ENCODE measurements at places on chromosomes 11 and 22. TPM values are rescaled to one million over a fixed set of nuclear protein-coding genes. Genes with fewer than 3 reads are reported as not detected.

The HOATZ gene
- not detected for total RNA-seq

The NPAS4 gene
- total RNA-seq, result not detected

The MS4A7 gene
- total RNA-seq, result not detected

The CALCA gene
- total RNA-seq, result not detected

The CASP5 gene
- not detected for total RNA-seq

The IGLL1 gene
- not detected for total RNA-seq

The CHADL gene
- 0.23 TPM for total RNA-seq

The AIFM3 gene
- 0.40 TPM for total RNA-seq

The CAPRIN1 gene
- total RNA-seq, result 297 TPM

The DUSP18 gene
- 4.4 TPM for total RNA-seq

The SCGB1A1 gene
- not detected for total RNA-seq

The SEC14L2 gene
- total RNA-seq, result 15.4 TPM

The OR6A2 gene
- 0.38 TPM for total RNA-seq

The NLRP14 gene
- 0.11 TPM for total RNA-seq

The MMP11 gene
- 1.4 TPM for total RNA-seq

The PTPRCAP gene
- total RNA-seq, result 114 TPM

The SEPTIN3 gene
- 0.20 TPM for total RNA-seq

The C11orf42 gene
- total RNA-seq, result not detected

The SLC22A6 gene
- total RNA-seq, result not detected

All from activated CD8-positive, alpha-beta T cell treated with anti-CD3 and anti-CD28 coated beads for 36 hours (primary cell).